Fibroblast of skin of back (primary cell): ENCODE measurements at places on chromosomes 1 and 21.

DNA sequence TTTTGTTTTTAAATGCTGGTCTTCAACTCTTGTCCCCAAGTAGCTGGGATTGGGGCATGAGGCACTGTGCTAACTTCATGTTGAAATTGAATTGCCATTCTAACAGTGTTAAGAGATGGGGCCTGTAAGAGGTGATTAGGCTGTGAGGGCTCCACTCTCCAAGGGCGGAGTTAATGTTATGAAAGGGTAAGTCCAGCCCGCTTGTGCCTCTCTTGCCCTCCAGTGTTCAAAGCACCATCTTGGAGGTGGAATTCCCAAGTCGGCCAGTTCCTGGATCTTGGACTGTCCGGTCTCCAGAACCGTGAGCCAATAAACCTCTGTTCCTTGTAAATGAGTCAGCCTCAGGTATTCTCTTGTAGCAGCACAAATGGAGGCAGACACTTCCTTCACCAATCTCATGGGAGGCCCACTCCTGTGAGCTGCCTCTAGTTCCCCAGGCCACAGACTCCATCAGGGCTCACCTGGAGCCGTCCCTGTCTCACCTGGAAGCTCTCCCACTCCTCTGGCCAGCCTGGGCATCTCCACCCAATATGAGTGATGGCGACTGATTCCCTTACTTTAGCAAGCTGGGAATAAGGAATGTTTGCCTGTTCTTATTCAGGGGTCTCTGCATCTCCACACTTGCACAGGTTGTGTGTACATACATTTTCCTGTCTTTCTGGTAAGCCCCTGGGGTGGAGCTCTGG lies 15.5 kb downstream of the IBA57 start:
- DNase-seq = no peak

- DNase-seq = no peak
Observed at GRCh38 chr21:34198231-34199120, 125.1 kb downstream of the MRPS6 start.

- DNase-seq = no peak
Observed at GRCh38 chr1:179300112-179300511, 6.5 kb downstream of the SOAT1 start.

DNA sequence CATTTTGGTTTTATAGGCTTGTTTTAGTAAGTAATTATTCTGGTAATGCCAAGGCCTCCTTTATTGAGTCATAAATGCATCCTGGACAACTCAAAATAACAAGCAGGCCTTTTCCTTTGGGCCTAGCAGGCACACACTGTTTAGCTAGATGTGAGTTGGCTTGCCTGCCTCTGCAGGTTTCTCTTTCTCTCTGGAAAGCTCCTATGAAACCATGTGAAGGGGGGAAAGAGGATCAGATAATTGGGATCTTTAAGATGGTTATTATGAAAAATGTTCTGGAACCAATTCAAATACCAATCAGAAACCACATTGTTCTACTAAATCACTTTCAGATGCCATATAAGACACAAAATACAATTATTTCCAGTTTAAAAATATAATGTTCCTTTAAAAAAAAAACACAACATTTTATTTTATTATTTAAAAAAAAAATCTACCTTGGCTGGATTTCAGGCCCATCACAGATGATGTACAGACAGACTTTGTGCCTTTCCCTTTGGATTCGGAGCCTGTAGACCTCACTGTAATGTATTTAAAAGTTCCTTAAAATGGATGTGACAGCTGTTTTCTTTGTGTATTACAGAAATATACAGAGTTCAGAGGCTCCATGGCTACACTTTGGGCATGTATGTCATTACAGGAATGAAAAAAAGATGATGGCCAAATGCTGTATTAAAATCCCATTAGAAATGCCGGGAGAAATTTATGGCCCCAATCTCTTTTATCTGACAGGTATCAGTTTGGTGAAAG lies 80.2 kb downstream of the NTMT2 start:
- DNase-seq = peak; percentile 47

DNA sequence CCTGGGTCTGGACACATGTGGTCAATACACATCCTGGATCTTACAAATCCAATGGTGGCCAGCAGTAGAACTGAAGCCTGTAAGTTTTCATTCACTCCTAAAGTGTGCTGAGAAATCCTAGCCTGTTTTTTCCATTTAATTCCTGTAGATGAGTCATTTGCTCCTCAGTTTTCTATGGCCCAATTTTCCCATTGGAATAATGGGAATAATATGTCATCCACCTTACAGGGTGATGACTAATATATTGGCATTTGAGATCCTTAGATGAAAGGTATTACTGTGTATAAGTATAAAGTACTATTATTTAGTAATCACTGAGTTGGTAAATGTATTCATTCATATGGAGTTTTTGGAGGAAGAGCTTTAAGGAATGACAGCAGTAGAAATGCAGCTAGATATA lies 89.7 kb upstream of the ADAR start:
- DNase-seq = peak; percentile 26

DNA sequence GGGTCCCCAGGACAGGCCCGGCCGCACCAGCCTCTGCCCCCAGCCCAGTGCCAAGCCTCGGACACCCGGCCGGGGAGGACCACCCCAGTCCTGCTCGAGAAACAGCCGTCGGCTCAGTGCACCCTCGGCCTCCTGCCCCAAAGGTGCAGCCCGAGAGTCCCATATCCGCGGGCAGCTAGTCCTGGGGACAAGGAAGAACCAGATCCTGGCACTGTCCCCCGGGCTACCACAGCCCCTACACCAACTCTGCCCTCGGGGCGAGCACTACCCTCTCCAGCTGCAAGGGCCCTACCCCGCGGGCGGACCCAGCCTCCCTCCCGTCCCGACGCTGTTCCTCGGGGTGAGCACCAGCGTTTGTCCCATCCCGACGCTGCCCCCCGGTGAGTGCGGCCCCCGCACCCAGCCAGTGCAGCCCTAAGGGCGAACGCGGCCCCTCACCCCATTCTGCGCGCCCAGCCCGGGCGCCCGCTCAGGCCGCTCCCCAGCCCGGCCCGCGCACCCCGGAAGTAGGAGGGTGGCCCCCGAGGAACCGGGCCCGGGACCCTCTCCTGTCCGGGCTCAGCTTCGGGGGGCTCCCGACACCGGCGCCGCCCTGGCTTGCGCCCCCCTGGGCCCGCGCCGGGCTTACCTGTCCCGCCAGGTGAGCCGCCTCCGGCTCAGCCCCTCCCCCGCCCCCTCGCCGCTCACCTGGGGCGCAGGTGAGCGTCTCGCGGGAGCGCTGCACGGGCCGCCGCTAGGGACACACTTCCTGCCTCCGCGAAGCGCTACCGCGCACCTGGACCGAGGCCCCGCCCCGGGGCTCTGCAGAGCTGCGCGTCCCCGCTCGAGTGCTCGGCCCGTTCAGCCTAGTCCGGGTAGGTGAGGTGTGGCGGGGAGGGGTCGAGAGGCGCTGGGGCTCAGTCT lies at the start of gene KDF1:
KDF1 (minus strand) TSS at position 747 of the 903 bp plus-strand sequence. CDS start 8,088 bp downstream, outside the sequence.
- DNase-seq = no peak

DNA sequence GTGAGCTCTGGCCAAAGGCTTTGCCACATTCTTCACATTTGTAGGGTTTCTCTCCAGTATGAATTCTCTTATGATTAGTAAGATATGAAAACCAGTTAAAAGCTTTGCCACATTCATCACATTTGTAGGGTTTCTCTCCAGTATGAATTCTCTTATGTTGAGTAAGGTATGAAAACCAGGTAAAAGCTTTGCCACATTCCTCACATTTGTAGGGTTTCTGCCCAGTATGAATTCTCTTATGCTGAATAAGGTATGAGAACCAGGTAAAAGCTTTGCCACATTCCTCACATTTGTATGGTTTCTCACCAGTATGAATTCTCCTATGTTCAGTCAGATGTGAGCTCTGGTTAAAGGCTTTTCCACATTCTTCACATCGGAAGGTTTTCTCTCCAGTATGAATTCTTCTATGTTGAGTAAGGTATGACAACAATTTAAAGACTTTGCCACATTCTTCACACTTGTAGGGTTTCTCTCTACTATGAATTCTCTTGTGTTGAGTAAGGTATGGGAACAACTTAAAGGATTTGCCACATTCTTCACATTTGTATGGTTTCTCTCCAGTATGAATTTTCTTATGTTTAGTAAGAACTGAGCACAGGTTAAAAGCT lies 20.7 kb downstream of the ZNF695 start:
- DNase-seq = peak; percentile 4
